Eye (tissue), 1 donor: ENCODE measurements at places on chromosomes 2 and 18.

- no peak for DNase-seq
Observed at GRCh38 chr18:55339990-55340389, 248.0 kb downstream of the TCF4 start.

DNA sequence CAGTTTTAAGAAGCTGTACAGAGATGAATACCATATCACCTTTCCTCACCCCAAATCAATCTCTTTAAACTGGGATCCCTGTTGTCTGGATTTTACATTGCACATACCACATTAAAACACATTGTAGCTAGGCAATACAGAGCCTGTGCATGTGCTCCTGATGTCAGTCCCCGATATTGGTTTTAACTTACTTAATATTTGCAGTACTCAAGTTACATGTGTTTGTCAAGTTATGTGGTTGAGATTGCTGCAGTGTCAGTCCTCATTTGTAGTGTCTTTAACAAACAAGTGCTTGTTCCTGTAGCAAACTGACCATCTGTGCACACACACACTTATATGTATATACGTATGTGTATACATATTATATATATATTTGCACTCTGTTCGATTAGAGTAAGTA is 10.4 kb upstream of the UBE2E3 start:
- no peak for DNase-seq

GRCh38 chr2:241768251-241768711 is 8.3 kb upstream of the GAL3ST2 start:
- no peak for DNase-seq

DNA sequence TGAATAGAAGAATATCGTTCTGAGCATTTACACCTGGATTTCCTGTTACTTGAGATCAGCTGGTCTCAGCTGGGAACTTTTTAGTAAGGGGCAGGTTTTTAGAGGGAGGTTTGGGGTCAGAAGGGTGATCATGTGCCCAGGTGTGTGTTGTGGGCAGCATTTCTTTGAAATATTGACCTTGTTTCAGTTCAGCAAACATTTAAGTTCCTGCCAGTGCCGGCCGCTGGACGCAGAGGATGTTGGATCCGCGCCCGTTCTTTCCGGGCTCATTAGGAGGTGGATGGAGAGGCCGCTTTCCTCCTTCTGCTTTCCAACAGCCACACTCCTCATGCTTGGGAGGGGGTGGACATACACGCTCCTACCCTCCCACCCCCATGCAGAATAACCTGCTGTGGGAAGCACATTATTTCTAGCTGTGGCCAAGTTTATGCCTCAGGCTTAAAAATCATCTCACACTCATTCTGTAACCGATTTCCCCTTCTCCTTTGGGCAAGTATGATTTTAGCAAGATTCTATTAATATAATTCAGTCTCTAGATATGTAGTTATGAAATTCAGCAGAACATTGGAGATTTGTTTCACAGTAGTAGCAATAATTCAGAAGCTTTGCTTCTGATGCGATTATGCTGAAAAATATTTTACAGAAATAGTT is 131.4 kb downstream of the ZNF236 start:
- peak; percentile 57 for DNase-seq

DNA sequence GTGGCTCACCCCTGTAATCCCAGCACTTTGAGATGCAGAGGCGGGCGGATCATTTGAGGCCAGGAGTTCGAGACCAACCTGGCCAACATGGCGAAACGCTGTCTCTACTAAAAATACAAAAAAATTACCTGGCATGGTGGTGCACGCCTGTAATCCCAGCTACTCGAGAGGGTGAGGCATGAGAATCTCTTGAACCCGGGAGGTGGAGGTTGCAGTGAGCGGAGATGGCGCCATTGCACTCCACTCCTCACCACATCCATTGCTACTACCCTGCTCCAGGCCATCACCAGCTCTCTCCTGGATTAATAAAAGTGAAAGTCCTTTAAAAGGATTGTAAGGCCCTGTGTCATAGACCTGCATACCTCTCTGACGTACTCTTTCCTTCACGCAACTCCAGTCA is 1.2 kb downstream of the RMP24 start:
- no peak for DNase-seq

GRCh38 chr18:350953-351572 is 83.2 kb upstream of the THOC1 start:
- no peak for DNase-seq

DNA sequence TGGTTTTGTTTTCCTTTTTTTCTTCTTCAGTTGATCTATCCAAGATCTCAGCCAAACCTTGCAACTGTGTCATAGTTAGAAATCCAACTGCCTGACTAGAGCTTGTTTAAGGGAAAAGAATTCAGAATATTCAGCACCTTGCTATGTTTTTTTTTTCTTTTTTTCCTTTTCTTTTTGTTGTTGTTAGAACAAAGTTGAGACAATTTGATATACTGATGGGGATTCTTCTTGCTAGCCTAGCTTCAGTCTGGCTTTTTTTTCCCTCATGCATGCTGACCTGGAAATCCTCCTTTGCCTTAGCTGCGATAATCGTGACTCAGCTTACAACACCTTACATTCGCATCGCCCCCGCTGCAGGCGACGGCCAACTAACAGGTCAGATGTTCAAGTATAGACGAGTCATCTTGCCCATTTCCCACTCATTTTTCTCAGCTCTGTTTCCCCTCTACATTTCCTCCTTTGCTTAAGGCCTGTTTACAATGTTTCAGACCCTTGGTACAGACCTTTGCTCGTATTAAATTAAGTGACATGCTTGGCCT is 487.2 kb upstream of the RAB12 start:
- DNase-seq: no peak

- DNase-seq: no peak
Observed at GRCh38 chr18:42574871-42575270, 540.6 kb downstream of the RIT2 start.

DNA sequence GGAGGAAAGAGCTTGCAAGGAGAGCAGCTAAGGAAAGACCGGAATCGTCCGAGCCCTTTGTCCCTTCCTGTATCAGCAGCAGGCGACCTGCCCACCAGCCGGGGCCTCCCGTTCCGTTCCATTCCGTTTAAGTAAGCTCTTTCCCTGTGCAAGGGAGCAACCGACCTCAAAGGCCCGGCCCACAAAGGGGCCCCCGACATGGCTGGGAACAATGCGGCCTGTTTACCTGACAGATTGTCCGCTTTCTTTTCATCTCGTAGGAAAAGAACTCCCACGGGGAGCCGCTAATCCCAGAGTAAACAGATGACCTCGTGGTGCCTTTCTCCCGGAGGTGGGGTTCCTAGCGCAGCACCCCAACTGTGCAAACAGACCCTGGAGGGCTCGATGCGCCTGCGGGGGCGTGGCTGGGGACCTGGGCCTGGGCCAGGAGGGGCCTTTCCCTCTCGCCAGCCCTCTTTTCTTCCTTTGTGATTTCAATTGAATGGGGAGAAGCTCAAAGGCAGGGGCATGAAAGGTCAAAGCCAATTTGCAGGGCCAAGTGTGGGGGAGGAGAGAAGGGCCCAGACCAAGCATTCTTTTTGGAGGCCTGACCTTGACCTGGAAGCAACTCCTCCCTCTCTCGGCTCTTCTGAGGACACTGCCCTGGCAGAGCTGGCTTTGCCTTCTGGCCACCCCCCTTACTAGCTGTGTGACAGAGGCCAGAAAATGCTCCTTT is 120.2 kb downstream of the INHBB start:
- DNase-seq: peak; percentile 70

GRCh38 chr2:101063352-101064124 is 61.4 kb downstream of the RPL31 start:
- DNase-seq: peak; percentile 13

DNA sequence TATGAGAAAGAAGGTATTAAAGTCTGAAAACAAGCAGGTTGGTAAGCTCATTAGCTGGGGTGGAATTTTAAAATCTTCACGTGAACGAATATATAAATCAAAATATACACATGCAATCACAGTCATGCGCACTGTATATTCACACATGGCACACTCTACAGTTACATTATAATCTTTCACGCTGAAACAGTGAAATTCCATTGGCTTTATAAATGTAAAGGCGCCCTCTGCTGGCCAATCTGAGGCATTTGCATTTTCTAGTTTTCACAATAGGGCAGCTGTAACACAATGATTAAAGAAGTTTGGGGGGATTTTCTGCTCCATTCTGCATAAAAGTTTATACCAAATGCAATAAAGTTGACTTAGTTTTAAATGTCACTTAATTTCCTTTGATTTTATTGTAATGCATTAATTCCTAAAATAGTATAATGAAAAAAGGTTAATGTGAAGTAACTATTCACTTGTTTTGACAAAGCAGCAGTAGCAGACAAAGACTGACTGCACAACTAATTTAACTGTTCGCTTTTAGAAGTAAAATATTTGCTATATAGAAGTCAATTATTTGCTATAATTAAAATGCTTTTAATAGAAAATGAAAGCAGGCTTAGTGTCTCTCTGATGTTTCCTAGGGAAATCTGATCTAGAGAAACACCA is 17.2 kb downstream of the IFIH1 start:
- DNase-seq: peak; percentile 84

GRCh38 chr2:25041307-25041927 is 459 bp upstream of the EFR3B start:
- DNase-seq: peak; percentile 87

GRCh38 chr2:230671117-230671516 is 41.5 kb upstream of the CAB39 start:
- DNase-seq: peak; percentile 11

- DNase-seq: peak; percentile 52
Observed at GRCh38 chr2:147989809-147990403, 30.6 kb downstream of the ORC4 start.

DNA sequence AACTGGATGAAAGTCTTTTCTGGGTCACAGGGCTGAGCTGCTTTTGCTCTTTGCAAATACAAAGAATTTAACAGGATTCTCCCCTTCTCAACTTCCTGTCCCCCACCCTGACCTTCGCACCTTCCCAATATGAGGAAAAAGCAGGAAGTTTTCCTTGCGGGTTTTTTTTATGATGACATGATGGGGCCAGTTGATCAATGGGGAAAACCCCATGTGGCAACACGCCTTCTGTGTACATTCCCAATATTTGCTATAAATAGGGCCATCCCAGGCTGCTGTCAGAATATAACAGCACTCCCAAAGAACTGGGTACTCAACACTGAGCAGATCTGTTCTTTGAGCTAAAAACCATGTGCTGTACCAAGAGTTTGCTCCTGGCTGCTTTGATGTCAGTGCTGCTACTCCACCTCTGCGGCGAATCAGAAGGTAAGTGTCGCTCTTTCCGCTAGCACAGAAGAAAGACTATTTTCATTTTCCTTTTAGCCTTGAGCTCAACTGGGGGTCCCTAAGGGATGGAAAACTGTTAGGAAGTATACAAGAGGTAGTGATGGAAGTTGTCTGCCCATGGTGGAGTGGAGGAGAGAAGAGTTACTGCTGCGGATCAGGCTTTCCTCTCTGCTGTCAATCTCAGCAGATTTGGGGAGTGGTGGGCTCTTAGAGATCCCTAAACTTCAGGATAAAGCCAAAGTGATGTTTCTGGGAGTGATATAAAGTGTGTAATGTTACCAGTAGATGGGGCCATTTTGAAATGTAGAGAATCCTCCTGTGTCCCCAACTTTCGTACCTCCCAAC is at the start of gene CCL20:
CCL20 (plus strand) TSS at position 281 of the 792 bp plus-strand sequence; CDS start at position 351, 70 bp downstream.
- DNase-seq: no peak

- no peak for DNase-seq
Observed at GRCh38 chr18:57837917-57838548, 34.9 kb upstream of the ATP8B1 start.

DNA sequence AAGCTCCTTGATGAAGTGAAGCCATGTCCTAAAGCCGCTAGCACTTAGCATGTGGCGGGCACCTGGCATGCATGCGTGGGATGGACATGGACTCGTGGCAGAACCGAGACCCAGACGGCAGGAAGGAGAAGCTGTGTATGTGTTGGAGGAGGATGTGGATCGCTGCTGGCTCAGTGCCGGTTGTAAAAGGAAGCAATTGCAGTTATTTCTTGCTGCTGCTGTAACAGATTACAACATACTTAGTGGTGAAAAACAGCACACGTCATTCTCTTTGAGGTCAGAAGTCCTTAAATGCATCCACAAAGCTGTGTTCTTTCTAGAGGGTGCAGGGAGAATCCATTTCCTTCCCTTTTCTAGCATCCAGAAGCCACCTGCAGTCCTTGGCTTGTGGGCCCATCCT is 74.6 kb downstream of the AGAP1 start:
- no peak for DNase-seq

DNA sequence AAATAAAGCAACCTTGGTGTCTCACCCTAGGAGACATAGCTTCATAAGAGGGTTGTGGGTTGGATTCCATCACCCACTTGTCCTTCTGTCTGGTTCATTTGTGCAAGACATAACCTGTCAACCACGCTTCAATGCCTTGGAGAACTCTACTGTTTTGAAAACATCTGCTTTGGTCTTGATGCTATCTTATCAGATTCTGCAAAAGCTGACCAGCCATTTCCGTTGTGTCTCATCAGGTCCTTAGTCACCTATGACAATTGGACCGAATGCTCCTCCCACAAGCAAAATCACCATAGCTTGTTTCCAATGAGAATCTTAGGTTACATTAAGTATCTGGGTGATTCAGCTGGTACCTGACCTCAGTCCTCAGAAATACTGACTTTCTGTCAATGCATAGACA is 35.4 kb downstream of the STAT4 start:
- DNase-seq: no peak

GRCh38 chr2:227117027-227117426 is 47.0 kb downstream of the COL4A4 start:
- DNase-seq: no peak

- no peak for DNase-seq
Observed at GRCh38 chr2:241289597-241289996, 25.9 kb downstream of the HDLBP start.

- DNase-seq: no peak
Observed at GRCh38 chr2:211133766-211134165, 577.4 kb downstream of the CPS1 start.
